ENCODE measurements at places on chromosomes 13 and 19.

- DNase-seq, result no peak
Measured at GRCh38 chr19:3655402-3656072, 28.9 kb upstream of the CACTIN start.

GRCh38 chr19:8109455-8109854 lies 39.9 kb downstream of the FBN3 start:
- no peak for DNase-seq

DNA sequence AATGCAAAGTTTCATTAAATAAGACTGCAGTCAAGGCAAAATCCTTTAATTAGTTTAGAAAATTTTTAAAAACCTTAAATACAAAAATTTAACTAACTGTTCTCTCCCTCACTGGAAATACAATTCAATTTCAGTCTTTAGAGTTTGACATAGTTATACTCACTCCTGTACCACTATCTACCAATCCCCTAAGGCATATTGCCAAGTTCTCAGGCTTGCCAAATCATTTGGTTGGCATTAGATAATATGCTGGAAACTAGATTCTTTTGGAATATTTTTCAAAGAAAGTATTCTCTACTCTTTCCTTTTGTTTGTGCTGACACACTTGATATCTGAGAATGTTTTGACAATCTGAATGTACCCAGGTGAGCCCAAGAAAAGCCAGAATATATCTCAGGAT lies 77.2 kb downstream of the TSC22D1 start:
- DNase-seq, result no peak

DNA sequence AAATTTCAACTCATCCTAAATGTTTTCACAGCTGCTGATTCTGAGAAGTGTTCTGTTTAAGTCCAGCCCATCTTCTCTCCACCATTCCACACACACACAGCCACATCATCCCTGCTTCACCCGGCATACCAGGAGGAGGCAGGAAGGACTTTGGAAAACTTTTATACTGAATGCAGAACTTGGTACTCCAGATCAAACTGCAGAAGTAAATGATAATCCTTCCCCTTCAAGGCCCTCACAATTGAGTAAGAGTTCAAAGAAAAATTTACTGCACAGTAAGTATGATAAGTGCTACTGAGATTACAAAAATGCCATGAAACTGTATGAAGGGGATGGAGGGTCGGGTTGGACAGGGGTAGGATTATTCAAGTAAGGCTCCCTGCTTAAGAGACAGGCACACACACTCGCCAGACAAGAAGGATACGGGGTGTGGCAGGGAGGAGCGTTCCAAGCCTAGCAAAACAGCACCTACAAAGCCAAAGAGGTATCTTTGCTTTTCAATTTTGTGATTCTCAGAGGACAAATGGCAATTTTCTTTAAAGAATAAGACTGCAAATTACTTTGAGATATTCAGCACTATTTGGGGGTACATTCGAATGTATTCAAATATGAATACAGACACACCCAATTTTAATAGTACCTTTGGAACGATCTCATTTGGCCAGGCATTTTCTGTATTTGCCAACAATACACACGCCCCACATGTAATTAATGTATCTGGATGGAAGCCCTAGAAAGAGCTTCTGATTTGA lies 2.5 kb downstream of the USP12 start:
- DNase-seq, result no peak

DNA sequence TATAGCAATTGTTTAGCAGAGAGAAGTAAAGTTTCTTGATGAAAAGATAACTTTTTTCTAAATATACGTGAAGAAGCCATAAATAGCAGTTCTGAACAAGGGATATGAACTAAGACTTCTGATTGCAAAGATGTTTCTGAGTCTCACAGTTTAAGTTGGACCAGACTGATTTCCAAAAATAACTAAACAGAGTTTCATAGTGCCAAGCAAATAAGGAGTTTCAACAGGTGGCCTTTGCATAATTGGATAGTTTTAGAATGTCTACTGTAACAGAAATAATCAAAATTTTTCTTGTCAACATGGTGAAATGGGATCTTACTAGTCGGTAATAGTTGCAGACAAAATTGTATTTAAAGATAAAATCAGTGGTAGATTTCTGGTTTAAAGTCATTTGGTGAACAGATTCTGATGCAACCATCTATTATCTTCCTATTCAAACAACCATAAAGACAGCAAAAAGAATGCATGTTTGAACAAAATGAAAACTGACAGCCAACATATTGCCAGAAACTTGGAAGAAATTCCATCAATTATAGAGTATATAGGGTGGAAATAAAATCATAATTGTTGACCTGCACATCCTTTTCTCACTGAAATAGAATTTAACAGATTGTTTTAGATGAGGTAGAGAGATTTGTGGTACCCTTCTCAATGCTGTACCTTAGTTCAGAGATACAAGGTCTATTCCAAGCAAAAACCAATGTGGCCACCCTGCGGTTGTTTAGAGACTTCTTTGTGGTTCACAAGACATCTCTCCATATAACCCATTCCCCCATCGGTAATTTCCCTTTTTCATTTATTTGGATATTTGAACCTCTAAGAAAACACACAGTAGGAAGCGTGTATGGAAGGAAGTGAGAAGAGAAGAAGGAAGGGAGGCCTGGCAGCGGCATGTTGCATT lies 275.3 kb downstream of the COG6 start:
- no peak for DNase-seq

DNA sequence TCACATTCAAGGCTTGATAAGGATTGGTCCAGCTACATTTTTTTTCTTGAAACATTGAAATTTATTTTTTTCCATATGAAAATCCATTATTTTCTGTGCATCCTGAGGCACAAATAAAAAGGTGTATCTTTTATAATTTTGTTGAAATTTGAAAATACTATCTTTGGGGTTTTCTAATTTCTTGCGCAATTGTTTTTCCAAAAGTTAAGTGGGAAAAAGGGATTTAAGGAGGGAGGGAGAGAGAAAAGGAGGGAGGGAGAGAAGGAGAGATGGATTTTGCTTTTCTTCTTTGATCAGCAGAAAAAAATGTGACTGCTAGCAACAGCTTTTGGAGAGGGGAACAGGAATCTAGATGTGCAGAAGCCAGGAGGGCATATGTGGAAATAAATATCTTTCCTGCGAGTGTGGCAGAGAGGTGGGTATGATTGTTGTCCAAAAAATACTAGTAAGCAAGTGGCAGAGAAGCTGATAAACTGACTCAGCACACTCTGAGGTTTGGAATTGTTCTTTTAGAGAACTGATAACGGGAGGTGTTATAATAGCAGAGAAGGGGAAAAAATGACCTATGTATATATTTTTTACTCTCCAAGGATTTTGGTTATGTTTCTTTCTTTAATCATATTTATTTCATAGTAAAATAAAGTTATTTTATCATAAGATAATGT lies 61.2 kb upstream of the EDNRB start:
- no peak for DNase-seq

All from activated CD4-positive, alpha-beta T cell treated with anti-CD3 and anti-CD28 coated beads for 36 hours (primary cell).